Peyer's patch (tissue), 4 donors: ENCODE measurements at places on chromosomes 12 and 14.

DNA sequence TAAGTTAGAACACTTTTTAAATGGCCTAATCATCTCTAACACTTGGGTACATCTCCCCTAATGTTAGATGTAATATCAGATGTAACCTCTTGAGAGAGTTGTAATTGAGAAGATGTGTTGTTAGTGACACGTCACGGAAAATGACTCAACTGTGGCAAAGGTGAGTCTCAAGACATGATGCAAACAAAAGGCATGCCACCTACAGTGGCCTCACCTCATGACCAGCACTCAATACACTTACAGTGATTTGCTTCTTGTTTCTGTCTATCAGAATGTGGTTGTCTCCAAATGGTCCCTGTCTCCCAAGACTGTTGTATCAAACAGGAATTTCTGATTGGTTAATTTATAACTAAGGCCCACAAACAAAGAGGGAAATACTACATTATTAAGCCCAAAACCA lies 91.2 kb downstream of the SLC25A21 start:
- no peak overlapping the region for H3K27ac ChIP-seq
- no peaks in the 10 kb centered on the region for H3K4me1 ChIP-seq
- H3K27me3 ChIP-seq = no peaks in the 10 kb centered on the region
- no peak overlapping the region for H3K4me3 ChIP-seq

DNA sequence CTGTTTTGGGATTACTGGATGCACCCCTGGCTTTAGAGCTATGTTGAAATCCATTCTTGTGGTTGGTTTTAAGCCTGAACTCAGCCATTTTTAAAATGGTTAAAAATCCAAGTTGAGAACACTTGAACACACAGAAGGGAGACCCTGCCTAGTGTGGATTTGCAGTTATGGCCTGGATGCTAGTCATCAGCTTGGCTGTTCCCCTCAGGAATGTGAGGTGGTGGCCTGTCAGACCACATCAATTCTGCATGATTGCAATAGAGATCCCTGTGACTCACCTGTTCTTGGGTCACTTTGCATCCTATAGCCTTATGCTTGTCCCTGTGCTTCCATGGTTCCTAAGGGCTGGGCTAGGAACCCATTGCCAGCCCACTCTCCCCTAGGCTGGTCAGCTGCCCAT lies 454.1 kb downstream of the ATP23 start:
- H3K27ac ChIP-seq = no peak overlapping the region
- no peak overlapping the region for H3K4me3 ChIP-seq
- DNase-seq = no peak
- H3K4me1 ChIP-seq = no peaks in the 10 kb centered on the region

DNA sequence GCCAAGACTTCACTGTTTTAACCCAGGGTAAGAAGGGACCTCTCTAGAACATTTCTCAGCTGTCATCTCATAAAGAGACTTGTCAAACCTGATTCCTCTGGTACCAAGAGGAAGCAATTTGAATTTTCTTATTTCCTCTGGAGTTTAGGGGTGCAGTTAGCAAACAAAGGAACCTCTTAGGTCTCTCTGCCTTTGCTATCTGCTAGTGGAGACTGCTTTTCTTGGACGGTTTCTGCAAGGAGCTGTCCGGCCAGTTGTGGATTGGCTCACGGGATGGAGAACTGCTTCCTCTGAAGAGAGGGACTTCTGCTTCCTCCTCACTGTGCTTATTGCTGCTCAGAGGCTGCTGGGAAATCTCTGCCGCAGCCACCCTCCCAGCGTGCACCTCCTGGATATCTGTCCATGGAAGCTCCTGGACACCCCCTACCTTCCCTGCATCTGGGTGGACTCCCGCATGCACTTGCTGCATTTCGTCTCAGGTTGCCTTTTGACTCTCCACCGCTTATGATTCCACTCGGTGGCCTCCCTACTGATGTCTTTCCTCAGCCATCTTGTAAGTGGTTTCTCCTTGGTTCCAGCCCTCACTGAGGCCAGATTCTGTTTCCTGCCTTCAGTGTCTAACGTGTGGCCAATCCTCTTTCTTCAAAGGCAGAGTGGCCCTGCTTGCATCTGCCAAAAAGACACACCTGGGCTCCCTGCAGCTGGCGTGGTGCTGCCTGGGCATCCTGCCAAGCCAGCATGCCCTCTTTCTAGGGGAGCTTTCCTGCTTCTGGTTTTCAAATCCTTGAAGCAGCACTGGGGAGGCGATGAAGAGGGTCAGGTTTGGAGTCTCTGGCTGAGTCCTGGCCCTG lies 187.3 kb downstream of the CHST11 start:
- H3K4me3 ChIP-seq = no peak overlapping the region
- no peaks in the 10 kb centered on the region for H3K27me3 ChIP-seq
- no peaks in the 10 kb centered on the region for H3K36me3 ChIP-seq
- DNase-seq = peak; percentile 52
- H3K4me1 ChIP-seq = peaks cover 12% of the 10 kb centered on the region

- no peak overlapping the region for H3K4me3 ChIP-seq
- no peaks in the 10 kb centered on the region for H3K4me1 ChIP-seq
- H3K27ac ChIP-seq = peak overlapping the region; percentile 82
- peaks cover 18% of the 10 kb centered on the region for H3K36me3 ChIP-seq
- no peak for DNase-seq
- H3K27me3 ChIP-seq = no peaks in the 10 kb centered on the region
These were observed 2.2 kb downstream of the TMEM106C start for GRCh38 chr12:47965581-47965980.

DNA sequence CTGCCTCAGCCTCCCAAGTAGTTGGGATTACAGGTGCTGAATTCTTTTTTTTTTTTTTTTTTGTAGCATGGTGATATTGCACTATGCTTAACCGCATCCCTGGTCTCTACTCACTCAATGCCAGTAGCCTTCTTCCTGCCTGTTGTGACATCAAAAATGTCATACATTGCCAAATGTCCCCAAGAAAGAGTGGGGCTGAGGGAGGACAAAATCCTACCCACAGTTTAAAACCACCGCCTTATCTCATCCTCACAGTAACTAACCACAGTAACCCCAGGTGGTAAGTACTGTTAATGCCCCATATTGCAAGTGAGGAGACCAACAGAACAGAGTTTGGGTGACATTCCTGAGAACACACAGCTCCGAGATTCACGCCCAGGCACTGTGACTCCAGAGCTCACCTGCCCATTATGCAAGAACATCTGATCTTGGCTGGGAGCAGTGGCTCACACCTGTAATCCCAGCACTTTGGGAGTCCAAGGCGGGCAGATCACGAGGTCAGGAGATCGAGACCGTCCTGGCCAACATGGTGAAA lies 19.6 kb downstream of the MORN3 start:
- H3K4me1 ChIP-seq = no peaks in the 10 kb centered on the region
- no peaks in the 10 kb centered on the region for H3K27me3 ChIP-seq
- H3K27ac ChIP-seq = no peak overlapping the region
- no peaks in the 10 kb centered on the region for H3K36me3 ChIP-seq

DNA sequence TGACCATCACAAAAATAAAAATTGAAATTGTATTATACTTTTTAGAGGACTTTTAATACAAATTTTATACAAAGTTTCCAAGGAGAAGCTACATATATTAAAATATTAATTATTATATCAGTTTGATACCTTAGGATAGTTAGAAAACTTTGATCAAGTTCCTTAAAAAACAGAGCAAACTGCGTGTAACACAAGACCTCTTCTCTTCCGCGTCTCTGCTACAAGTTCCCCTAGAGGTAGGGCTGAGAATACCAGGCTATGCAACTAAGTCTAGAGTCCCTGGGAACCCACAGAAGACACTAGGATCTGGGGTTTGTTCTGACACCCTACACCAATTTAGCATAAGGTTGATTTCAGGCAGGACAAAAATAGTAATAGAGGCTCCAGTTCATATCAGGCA lies 319.0 kb downstream of the FOXG1 start:
- no peak overlapping the region for H3K27ac ChIP-seq
- no peaks in the 10 kb centered on the region for H3K36me3 ChIP-seq
- H3K4me1 ChIP-seq = no peaks in the 10 kb centered on the region
- H3K27me3 ChIP-seq = no peaks in the 10 kb centered on the region
- H3K4me3 ChIP-seq = no peak overlapping the region

DNA sequence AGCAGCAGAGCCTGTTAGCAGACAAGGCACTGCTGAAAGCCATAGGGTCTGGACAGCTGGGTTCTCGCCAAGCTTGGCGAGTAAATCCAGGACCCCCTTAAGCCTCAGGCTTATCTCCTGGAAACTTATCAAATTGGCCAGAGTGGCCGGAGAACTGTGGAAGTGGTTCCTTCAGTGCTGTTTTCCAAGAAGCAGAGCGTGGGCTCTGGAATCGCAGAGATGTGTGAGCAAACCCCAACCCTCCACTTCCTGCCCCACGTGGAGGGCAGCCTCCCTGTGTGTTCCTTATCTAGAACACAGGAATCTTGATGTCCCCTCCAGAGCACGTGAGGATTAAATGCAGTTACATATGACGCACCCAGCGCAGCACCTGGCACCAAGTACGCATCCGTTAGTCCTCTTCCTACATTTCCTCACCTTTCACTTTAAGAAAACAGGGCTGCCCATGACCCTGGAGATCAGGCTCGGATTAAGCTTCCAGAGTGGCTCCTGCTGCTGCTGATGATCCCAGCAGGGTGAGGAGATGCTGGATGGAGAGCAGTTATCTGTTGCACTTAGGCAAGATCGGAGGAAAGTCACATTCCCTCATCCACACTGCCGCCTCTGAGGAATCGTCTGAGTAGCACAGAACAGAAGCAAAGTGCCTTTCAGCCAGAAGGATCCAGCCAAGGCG lies 35.0 kb downstream of the MMAB start:
- H3K36me3 ChIP-seq = no peaks in the 10 kb centered on the region
- no peak overlapping the region for H3K4me3 ChIP-seq
- no peaks in the 10 kb centered on the region for H3K4me1 ChIP-seq
- no peak overlapping the region for H3K27ac ChIP-seq
- DNase-seq = no peak
- H3K27me3 ChIP-seq = no peaks in the 10 kb centered on the region

- no peaks in the 10 kb centered on the region for H3K27me3 ChIP-seq
- peak; percentile 86 for DNase-seq
- no peak overlapping the region for H3K27ac ChIP-seq
- no peak overlapping the region for H3K4me3 ChIP-seq
- H3K36me3 ChIP-seq = no peaks in the 10 kb centered on the region
These were observed 132.3 kb downstream of the SNAPC1 start for GRCh38 chr14:61894452-61895077.

- H3K27me3 ChIP-seq = no peaks in the 10 kb centered on the region
- no peak overlapping the region for H3K27ac ChIP-seq
- peak; percentile 81 for DNase-seq
These were observed 10.0 kb downstream of the WNT1 start for GRCh38 chr12:48988030-48988649.

DNA sequence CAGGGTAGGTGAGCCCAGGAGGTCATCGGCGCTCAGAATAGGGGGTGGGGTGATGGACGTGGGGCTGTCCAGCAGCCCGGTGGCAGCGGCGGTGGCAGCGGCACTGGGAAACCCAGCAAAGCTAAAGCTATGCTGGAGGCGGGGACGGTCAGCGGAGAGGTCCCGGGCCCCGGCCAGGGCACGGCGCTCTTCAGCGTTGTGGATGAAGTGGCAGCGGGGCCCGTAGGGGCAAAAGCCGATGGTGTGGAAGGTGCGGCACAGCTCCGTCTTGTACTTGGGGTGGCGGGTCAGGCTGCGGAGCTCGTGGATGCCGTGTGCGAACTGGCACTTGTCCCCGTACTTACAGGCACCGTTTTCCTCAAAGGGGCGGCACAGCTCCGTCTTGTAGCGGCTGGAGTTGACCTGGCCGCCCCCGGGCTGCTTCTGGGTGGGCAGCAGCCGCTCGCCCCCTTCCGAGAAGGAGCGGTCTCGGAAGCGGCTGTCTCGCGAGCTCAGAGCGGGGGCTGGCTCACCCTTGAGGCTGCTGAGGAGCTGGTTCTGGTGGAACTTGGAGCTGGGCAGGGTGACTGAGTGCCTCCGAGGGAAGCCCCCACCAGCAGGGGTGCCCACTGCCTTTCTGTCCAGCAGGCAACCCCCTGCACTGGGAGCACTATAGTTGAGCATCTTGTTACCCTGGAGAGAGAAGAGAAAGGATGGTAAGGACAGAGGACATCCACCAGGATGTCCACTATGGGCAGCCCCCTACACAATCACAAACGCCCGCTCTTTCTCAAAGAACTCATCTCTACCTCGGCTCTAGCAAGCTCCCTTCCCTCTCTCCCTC lies 2.8 kb downstream of the ZFP36L1 start:
- H3K27me3 ChIP-seq = no peaks in the 10 kb centered on the region
- H3K36me3 ChIP-seq = no peaks in the 10 kb centered on the region
- H3K4me3 ChIP-seq = peak overlapping the region; percentile 74
- peak overlapping the region; percentile 100 for H3K27ac ChIP-seq
- peak; percentile 26 for DNase-seq
- H3K4me1 ChIP-seq = peaks cover 14% of the 10 kb centered on the region

- no peaks in the 10 kb centered on the region for H3K36me3 ChIP-seq
- no peaks in the 10 kb centered on the region for H3K4me1 ChIP-seq
- no peaks in the 10 kb centered on the region for H3K27me3 ChIP-seq
- H3K27ac ChIP-seq = no peak overlapping the region
- H3K4me3 ChIP-seq = no peak overlapping the region
These were observed 183.3 kb downstream of the SSPN start for GRCh38 chr12:26378711-26379110.

- no peak overlapping the region for H3K27ac ChIP-seq
- H3K4me3 ChIP-seq = no peak overlapping the region
- H3K27me3 ChIP-seq = no peaks in the 10 kb centered on the region
- no peaks in the 10 kb centered on the region for H3K36me3 ChIP-seq
These were observed 127.5 kb downstream of the SMOC1 start for GRCh38 chr14:70006699-70007098.

- peak overlapping the region; percentile 100 for H3K27ac ChIP-seq
- DNase-seq = peak; percentile 54
- no peaks in the 10 kb centered on the region for H3K27me3 ChIP-seq
- H3K4me1 ChIP-seq = peaks cover 3% of the 10 kb centered on the region
These were observed 2.0 kb downstream of the SP1 start for GRCh38 chr12:53381731-53382630.

GRCh38 chr14:32469388-32470160 lies 140.5 kb downstream of the AKAP6 start:
- H3K27ac ChIP-seq = peak overlapping the region; percentile 37
- DNase-seq = no peak
- H3K4me3 ChIP-seq = no peak overlapping the region
- H3K4me1 ChIP-seq = no peaks in the 10 kb centered on the region
- no peaks in the 10 kb centered on the region for H3K27me3 ChIP-seq
- no peaks in the 10 kb centered on the region for H3K36me3 ChIP-seq

- H3K36me3 ChIP-seq = no peaks in the 10 kb centered on the region
- no peak for DNase-seq
- H3K27ac ChIP-seq = no peak overlapping the region
- H3K4me1 ChIP-seq = no peaks in the 10 kb centered on the region
These were observed 178.9 kb upstream of the NRXN3 start for GRCh38 chr14:77991128-77991772.

DNA sequence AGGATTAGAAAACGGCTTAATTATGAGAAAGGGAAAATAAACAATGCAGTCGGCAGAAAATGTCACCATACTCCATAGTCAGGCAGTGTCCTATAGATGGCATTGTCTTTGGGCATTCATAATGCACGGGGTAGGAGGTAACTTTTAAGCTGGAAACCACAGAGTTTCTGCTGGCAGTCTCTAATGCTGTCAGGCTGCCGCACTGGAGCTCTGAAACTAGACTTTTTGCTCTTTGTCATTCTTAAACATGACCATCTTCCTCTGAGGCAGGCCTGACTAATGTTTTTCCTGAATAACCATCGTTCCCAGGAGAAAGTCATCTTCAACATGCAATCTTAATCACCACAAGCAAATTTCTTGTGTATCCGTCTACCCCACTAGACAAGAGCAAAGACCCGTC lies 108.8 kb downstream of the ETNK1 start:
- no peaks in the 10 kb centered on the region for H3K27me3 ChIP-seq
- no peaks in the 10 kb centered on the region for H3K4me1 ChIP-seq
- H3K36me3 ChIP-seq = no peaks in the 10 kb centered on the region
- H3K27ac ChIP-seq = no peak overlapping the region
- no peak overlapping the region for H3K4me3 ChIP-seq
- DNase-seq = no peak
